ENCODE measurements at places on chromosomes 6 and 20.

GRCh38 chr6:69936674-69937363 lies 70.5 kb downstream of the COL19A1 start:
- no peak for DNase-seq

- DNase-seq, result no peak
Observed at GRCh38 chr6:64288351-64288750, 652.7 kb downstream of the PHF3 start.

GRCh38 chr20:6744805-6745204 lies 22.7 kb upstream of the BMP2 start:
- DNase-seq, result no peak

DNA sequence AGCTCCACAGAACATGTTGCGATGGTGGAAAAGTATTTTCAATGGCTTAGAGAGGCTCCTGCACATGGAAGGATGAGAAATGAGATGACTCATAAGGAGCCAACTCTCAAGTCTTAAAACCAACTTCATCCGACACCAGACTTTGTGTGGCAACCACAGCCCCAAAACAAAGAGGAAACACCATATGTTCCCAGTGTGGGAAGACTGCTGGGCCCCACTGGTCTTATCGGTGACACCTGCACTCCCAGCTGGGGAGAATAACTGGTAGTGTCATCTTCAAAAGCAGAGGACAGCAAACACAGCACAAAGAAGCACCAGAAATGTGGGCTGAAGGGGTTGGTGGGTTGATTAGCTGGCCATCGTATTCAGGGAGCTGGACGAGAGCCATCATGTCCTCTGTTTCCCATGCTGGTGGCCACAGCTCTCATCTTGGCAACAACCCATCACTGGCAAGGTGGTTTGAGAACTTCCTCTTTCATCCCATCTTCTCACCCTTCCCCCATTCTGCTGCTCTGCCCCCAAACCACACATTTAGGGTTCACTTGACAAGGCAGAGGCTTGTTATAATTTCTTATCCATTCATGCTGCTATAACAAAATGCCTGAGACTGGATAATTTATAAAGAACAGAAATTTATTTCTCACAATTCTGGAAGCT lies 46.0 kb upstream of the TASP1 start:
- no peak for DNase-seq

DNA sequence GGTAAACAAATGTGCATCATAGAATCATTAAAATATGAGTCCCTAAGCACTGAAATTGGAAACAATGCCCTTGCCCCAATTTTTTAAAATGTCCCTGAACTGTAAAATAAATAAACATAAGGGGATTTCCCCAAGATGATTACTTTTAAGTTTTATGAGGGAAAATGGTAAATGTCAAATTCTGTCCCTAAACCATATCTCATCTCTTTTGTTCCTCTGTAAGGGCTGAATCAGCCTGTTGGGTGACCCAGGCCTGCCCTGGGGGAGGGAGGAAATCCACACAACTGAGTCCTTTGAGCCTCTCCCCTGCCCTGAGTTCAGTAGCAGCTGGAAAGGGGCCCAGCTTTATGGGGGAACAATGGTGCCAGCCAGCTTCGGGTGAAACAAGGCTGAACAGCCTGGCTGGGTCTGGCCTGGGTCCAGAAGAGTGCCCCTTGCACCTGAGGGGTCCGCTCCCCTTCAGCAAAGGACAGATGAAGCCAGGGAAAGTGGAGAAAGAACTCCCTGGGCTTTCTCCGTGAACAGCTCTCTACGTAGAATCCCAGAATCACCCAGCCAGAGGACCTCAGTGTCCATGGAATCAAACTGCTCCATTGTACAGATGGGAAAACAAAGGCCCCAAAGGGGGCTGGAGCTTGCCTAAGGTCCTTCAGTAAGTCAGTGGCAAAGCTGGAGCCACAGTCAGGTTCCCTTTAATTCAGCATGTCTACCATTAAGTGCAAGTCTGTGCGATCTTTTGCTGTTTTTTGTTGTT lies 28.2 kb upstream of the ITCH start:
- DNase-seq, result no peak

- no peak for DNase-seq
Observed at GRCh38 chr6:3139090-3139903, 18.0 kb downstream of the TUBB2A start.

DNA sequence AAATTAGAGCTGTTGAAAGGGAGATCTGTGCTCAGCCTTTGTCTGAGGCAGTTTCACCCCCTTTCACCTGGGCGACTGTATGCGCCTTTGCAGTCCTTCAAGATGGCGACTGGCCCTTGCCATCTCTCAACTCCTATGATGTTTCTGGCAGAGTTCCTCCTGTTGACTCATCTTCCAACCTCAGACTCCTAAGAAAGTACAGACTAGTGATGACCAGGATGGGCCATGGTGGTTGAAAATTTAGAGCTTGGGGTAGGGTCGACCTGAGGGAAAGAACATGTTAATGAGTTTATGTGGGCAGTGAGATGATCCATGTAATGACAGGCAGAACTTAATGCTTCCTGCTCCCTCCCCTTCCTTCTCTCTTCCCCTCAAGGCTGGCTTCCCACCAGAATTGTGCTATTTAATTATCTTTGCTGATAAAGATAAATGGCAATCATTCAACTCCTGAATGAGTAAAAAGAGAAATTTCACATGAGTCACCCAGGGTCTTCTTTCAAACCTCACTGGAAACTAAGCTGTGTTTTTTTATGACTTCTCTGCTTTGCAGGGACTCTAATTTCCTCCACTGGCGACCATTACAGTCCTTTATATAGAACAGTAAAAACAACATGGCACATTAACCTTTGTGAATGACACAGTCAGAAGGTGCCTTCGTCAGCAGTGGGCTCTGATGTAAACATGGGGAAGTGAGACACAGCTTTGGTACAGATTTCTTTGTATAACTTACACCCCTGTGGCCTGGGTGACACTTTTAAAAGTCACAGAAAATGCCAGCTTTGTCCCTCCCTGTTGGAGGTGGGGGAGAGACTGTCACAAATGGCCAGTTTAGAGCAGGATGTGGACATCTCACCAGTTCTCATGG lies 103.5 kb downstream of the SCP2D1 start:
- DNase-seq, result no peak

DNA sequence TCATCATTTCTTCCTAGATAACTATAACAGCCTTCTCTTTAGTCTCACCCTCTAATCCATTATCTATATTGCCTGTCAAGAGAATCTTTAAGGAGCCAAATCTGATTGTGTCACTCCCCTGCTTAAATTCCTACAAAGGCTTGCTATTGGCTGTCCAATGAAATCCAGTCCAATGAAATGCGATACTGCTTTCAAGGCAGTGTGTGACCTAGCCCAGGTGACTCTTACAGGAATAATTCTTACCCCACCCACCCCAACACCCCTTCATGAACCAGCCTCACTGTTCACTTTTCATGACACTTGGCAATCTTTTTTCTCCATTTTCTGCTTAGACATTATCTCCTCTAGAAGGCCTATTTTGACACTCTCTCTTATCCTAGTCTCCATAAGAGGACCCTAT lies 163.3 kb upstream of the MARCKS start:
- no peak for DNase-seq

Data from CD4-positive, alpha-beta T cell treated with Interleukin-4 for 4 hours (primary cell).